ENCODE measurements at places on chromosomes 12 and 14.

- no peak for DNase-seq
These were observed 31.3 kb upstream of the VSX2 start for GRCh38 chr14:74207943-74208342.

GRCh38 chr12:70486588-70486987 is 120.5 kb downstream of the KCNMB4 start:
- DNase-seq, result no peak

- DNase-seq, result no peak
These were observed 28.1 kb upstream of the ZNF740 start for GRCh38 chr12:53152390-53152789.

GRCh38 chr12:131389054-131390013 is 321.6 kb upstream of the SFSWAP start:
- no peak for DNase-seq

GRCh38 chr12:12445882-12446181 is 89.0 kb downstream of the BORCS5 start:
- no peak for DNase-seq

- DNase-seq, result no peak
These were observed 280.4 kb upstream of the GARIN6 start for GRCh38 chr12:99367181-99367580.

DNA sequence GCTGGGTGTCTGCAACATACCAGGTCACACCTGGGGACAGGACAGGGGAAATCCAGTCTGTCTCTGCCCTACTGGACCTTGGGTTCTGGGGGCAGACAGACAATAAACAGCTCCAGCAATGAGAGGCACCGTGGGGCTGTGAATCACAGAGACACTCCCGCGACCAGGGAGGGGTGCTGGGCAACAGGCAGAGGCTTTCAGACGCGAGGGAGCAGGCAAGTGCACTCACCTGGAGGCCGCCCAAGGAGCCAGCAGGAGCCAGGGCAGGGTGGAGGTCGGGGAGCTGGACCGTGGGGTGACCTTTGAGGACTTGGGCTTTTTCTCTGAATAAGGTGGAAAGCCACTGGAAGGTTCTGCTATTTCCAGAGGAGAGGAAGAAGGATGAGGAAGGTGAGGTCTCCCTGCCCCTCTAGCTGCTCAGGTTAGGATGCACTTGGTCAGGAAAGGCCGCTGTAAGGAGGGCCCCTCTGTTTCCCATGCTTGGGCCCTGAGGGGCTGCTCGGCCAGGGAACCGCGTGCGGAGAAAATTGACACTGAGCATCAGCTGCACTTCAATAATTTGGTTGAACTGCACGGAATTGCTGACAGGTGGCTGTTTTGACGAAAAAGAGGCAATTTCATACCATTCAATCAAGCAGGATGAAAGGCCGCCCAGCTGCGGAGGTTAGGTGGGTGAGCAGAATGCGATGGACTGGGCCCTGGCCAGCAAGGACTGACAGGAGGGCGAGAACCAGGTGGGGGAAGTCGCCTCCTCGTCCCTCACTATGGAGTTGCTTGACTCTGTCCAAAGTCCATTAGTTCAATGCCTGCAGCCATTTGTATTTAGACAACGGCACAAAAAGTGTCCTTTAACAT is 42.2 kb downstream of the JAG2 start:
- no peak for DNase-seq

GRCh38 chr14:77105145-77105939 is 7.3 kb downstream of the CIPC start:
- no peak for DNase-seq

GRCh38 chr14:67228325-67228984 is 12.8 kb upstream of the PALS1 start:
- no peak for DNase-seq

DNA sequence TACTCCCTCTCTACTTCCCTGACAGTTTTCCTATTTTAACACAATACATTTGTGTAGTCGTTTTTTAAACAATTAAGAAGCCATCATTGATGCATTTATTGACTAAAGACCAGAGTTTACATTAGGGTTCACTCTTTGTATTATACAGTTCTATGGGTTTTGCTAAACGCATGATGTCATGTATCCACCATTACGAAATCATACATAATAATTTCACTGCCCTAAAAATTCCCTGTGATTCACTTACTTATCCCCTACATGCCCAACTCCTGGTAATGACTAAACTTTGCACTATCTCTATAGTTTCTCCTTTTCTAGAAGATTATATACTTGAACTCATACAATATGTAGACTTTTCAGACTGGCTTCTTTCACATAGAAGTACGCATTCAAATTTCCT is 1016.5 kb upstream of the FOXG1 start:
- DNase-seq, result no peak

DNA sequence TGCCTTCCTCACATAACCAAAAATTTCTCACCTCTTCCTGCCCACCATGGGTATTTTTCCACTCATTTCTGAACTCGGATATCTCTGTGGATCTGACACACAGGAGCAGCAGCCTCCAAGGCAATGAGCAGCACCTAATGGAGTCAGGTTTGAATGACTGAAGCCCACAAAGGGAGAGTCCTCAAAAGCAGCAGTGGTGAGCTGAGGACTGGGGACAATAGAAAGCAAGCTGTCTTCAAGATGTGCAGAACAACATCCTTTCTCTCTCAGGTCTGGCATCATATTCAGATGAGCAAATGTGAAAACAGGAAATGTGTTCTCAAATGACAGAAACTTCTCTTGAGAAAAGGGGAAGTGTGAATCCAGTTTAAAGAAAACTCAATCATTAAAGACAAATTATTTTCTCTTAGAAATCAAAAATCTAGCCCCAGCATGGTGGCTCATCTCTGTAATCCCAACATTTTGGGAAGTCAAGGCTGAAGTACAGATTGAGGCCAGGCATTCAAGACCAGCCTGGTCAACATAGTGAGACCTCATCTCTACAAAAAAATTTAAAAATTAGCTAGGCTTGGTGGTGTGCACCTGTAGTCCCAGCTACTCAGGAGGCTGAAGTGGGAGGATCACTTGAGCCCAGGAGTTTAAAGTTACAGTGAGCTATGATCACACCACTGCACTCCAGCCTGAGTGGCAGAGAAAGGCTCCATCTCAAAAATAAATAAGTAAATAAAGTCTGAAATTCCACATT is 54.2 kb downstream of the C12orf42 start:
- DNase-seq, result peak; percentile 62

- no peak for DNase-seq
These were observed 148.9 kb upstream of the MAX start for GRCh38 chr14:65251213-65251612.

DNA sequence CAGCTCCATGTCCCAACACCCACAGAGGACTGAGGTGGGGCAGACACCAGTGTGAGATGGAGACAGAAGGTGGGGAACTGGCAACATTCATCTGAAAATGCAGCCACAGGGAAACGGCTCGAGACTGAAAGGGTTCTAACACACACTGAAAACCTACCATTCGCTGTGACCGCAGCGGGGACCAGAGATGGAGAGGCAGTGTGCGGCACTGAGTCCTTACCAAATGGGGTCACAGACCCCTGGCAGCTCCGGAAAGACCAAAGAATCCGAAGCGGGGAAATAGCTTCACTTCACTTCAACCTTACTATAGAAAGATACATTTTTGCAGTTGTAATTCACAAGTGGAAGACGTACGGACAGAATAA is 9.6 kb downstream of the BAG5 start:
- no peak for DNase-seq

DNA sequence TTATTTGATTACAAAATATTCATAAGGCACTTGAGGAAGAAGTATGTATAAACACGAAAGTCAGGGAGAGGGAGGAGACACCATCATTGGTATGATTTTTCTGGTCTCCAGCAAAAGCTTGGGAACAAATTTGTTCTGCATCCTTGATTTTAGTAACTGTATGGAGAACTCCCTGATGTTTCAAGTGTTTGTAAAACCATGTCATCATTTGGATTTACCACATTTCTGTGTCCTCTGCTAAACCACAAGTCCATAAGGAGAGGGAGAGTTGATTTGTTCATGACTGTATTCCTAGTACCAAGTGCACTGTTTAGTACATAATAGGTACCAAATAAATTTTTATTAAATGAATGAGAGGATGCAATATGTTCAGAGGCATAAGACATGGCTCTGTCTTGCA is 181.1 kb downstream of the BTG1 start:
- DNase-seq, result no peak

GRCh38 chr12:108759924-108760323 is 28.6 kb upstream of the CORO1C start:
- DNase-seq, result no peak

- DNase-seq, result no peak
These were observed 90.0 kb downstream of the LRRC74A start for GRCh38 chr14:76916040-76916715.

DNA sequence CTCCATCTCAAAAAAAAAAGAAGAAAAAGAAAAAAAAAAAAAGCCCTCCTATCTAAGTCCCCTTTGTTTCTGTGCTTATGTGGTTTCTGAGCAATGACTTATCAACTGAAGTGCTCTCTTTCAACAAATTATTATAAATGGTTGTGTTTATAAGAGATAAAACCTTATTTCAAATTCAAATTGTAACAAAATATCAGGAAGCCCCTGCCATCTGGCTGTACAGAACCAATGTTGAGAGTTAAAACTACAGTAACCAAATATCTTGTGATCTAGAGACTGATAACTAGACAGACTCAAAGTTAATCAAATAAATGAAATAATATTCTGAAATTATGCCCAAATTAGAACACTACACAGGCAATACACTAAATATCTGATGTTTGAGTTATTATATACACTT is 143.0 kb upstream of the CPNE8 start:
- DNase-seq, result no peak

GRCh38 chr12:56126732-56127239 is 1.3 kb upstream of the ESYT1 start:
- DNase-seq, result no peak

DNA sequence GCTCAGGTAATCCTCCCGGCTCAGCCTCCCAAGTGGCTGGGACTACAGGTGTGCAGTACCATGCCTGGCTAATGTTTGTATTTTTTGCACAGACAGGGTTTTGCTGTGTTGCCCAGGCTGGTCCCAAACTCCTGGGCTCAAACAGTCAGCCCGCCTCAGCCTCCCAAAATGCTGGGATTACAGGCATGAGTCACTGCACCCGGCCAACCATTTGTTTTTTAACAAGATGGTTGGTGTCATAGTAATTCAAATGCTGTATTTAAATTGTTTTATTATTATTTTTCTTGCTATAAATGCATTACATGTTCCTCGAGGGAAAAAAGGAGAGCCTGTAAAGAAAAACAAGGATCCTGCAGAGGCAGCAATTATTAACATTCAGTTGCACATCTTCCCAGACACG is 83.9 kb downstream of the EP400 start:
- DNase-seq, result no peak

DNA sequence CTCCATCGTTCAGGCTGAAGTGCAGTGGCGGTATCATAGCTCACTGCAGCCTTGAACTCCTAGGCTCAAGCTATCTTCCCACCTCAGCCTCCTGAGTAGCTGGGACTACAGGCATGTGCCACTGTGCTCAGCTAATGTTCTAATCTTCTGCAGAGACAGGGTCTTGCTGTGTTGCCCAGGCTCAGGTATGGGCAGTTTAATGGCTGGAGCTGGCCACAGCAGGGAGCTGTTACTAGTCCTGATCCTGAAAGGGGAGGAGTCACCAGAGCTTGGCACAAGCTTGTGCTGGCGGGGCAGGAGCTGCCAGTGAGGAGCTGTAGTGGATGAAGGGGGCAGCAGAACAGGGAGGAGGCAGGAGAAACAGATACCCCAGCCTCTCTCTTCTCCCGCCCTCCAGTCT is 10.6 kb downstream of the TMEM120B start:
- no peak for DNase-seq

DNA sequence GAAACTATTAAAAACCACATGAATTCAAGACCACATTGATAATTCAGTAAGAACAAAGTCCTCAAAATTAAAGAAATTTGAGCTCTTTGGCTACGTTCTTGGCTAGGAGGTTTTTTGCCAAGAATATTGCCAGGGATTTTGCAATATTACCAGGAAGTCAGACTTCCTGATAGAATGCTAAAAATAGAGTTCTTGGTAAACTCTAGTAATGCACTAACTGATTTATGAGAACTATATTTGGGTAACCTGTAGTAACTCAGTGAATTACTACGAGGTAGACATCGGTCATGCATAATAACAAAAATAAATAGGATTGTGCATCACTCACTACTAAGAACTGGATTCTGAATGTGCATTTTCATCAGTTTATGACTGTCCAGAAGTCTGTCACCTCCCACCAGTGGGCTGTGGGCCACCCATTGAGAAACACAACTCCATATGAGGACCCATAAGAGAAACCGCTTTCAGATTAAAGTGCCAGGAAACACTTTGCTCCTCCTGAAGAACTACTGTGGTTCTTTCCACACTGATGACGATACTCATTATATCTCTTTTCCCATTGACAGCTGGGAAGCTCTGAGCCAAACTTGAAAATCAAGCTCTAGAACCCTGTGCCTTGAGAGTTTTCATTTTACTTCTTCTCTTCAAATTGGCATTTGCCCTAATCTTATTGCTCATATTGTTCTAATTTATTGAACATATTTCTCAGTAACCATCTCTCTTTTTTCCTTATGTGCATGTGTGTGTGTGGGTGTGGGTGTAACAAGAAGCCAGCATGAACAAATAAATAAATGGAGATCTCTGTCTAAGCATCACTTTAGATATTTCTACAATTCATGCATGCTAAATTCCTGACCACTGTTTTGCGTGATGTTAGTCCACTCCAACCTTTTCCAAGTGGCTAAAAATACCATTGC is 116.6 kb downstream of the BCL11B start:
- no peak for DNase-seq

GRCh38 chr14:36857136-36857535 is 195.5 kb downstream of the PAX9 start:
- no peak for DNase-seq

DNA sequence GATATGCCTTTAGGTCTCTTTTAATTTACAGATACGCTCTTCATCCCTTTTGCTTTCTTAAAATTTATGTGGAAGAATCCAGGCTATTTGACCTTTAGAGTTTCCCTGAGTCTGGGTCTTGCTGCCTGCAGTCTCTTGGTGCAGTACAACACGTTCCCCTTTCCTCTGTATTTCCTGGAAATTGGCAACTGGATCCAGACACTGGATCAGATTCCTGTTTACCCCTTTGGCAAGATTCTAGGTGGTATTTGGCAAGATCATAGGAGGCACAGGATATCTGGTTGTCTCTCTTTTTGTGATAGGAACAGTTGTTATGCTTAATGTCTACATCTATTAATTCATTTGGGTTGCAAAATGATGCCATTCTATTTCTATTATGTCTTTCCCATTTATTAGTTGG is 187.8 kb upstream of the ARHGAP5 start:
- DNase-seq, result no peak

All from CD8-positive, alpha-beta memory T cell (primary cell).